NCI-H1436 treated with DMSO at 0.1 percent for 48 hours (cell line): ENCODE measurements at places on chromosomes 2 and 18.

- no peak for DNase-seq
Observed at GRCh38 chr18:5268874-5269273, 26.7 kb downstream of the ZBTB14 start.

- DNase-seq, result no peak
Observed at GRCh38 chr2:98280376-98281102, 65.7 kb upstream of the CNGA3 start.

DNA sequence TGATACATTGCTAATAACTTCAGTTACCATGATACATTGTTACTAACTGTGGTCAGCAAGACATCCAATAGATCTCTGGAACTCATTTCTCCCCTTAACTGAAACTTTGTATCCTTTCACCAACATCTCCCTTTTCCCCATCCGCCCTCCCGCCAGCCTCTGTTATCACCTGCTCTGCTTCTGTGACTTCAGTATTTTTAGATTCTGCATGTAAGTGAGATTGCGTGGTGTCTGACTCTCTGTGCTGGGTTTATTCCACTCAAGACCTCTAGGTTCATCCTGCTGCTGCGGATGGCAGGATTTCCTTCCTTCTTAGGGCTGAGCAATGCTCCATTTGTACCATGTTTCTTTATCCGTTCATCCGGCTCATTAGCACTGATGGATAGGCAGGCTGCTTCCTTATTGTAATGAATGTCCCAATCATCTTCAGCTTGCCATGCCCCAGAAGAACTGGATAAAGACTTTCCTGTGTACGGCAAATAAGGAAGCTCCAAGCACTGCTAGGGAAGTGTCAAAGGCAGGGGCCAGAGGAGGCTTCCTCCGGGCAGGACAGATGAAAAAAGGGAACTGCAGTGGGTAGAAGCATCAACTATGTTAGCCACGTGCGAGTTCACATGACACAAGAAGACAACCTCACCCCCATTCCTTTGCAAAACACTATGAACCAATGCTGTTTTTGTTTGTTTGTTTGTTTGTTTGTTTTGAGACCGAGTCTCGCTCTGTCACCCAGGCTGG, 113.4 kb downstream of the EIPR1 start:
- no peak for DNase-seq

DNA sequence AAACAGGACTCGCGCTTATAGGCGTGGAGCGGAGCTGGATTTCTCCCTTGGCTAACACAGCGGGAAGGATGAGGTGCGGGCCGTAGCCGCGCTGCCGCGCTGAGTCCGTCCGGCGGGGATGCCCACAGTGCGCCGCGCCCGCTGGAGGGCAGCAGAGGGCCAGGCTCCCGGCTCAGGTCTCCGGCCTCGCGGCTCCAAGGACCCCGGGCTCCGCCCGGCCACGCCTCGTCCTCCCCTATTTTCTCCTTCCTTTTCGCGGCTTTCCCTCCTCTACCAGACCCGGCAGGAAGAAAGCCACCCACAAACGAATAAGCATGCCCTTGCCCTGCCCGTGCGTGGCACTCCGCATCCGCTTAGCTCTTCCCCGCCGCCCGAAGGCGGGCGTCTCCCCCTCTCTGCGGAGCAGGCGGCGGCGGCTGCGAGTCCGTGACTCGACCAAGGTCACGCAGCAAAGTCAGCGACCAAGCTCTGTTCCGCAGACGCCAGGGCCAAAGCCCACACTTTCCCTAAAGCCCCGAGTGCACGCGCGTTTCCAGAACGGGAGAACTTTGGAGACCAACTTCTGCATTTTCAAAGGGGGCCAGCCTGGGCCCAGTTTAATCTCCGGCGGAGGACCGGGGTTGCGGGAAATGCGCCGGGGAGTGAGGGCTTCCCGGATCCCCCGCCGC, 48.5 kb downstream of the KCNIP3 start:
- no peak for DNase-seq

GRCh38 chr2:149098701-149099100, 60.2 kb downstream of the LYPD6B start:
- DNase-seq, result no peak
